ENCODE measurements at places on chromosomes 6 and 20.

- DNase-seq = no peak
Measured at GRCh38 chr6:149170564-149171452, 146.7 kb upstream of the TAB2 start.

- DNase-seq = no peak
Measured at GRCh38 chr20:62248890-62249560, 10.7 kb downstream of the OSBPL2 start.

DNA sequence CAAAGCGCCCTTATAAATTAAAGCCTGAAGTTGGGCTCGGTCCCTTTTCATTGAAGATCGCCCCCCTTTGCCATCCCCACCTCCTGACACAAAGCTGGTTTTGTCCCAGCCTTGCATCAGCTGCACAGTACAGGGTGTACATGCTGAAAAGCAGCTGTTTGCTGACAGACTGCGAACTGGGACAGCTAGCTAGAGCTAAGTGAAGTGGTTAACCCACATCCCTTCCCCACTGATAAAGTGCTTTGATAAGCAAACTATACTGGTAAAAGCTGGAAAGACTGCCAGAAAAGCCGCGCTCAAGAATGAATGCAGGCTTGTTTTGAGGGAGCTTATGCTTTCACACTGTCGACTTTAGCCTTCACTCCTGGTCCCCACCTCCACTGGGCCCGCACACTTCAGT lies 207.3 kb downstream of the GMDS start:
- no peak for DNase-seq

DNA sequence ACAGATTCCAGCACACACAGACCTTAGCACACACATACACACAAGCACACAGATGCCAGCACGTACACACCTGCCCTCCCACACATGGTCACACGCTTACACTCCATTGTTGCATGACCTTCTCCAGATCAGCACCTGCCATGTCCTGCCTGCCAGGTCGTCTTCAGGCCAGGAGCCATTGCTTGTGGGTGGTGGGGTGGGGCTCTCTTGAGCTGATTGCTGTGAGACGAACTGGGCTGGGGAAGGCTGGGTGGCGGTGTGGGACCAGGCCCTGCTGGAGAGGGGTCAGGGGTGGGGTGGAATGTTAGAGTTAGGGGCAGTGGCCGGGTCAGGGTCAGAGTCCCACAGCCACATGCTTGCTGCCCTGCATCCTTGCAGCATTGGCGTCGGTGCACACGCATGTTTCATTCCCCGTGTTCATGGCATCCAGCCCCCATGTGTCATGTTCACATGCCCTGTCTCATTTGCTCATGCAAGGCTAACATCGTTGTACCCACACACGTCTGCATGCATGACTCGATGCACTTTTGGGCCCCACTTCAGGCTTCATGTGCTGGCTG lies 6.5 kb upstream of the NPBWR2 start:
- no peak for DNase-seq

GRCh38 chr20:57399587-57400155 lies 8.5 kb downstream of the RBM38 start:
- no peak for DNase-seq

DNA sequence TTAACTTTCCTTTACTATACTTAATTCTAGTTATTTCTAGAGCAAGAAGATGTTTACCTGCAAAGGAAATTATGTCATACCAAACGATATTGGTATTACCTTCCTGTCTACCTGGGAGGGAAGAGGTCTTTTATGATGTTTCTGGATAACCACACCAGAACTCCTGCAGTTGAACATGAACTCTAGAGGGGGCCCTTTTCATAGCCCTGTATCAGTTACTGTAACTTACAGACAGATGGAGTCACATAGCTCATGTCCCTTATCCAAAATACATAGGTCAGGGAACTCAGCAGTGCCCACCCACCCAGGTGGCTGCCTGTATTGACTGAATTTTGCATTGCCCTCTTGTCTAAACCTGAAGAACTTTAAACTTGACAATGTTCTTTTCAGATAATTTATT lies 35.1 kb upstream of the MYL9 start:
- DNase-seq = no peak

- DNase-seq = no peak
Measured at GRCh38 chr6:136587527-136587926, 37.3 kb upstream of the MAP7 start.

DNA sequence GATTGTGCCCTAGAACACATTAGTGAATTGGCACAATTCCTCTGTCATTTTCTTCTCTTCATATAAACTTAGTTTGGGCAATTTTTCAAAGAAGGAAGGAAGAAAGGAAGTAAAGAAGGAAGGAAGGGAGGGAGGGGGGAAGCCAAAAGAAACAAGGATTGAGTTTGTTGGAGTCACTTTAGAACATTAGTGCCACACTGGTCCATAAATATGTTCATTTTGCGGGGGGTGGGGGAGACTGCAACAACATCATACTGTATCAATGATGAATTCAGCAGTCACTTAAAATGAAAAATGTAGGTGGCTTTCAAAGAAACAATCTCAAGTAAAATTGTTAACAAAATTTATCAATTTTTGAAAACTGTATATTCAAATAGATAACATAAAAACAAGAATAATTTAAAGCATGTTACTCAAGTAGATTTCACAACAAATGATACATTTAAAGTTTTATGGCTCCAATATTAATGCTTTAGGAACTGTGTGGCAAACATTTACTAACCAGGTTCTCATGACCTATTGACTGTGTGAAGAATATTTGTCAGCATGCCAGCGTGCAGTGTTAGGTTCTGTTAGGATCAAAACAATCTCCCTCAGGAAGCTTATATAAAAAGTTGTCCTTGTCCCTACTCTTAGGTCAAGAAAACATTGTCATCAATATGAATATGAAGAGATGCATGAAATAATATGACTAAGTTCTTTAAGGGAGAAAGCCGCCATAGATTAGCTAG lies 208.1 kb upstream of the AGPAT4 start:
- DNase-seq = no peak

GRCh38 chr20:59495894-59496510 lies 108.3 kb upstream of the PHACTR3 start:
- DNase-seq = peak; percentile 82

- no peak for DNase-seq
Measured at GRCh38 chr6:122962000-122962624, 33.9 kb upstream of the CLVS2 start.

DNA sequence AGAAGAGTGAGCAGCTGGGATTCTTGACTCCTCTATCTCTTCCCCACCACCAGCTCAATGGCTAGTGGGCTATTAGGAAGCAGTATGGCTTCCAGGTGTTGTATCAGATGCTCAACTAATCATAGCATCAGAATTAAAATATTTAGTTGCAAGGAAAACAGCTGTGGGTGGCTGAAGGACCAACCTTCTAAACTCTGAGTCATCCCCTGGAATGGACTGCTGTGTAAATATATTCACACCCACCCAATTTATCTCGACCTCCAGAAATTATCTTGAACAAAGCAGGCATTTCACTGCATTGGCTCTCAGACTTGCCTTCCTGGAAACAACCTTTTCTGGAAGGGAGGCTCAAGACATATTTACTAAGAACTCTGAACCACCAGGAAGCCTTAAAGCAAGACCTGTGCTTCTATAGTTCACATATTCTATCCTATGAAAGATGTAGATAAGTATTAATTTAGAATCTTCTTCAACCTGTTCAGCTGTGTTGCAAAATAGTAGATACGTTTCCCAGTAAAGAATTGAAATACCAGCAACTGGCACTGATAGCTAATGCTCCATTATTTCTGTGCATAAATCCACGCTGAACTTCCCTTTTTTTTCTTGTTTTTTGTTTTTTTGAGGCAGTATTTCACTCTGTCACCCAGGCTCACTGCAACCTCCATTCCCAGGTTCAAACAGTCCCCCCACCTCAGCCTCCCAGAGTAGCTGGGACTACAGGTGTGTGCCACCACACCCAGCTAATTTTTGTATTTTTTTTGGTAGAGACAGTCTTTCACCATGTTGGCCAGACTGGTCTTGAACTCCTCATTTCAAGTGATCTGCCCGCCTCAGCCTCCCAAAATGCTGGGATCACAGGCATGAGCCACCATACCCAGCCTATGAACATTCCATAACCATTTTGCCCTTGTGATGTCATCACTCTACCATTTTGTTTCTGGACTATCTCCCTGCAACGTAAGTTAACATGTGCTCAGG lies 56.9 kb upstream of the CD2AP start:
- no peak for DNase-seq

- no peak for DNase-seq
Measured at GRCh38 chr6:63798378-63798777, 162.8 kb downstream of the PHF3 start.

DNA sequence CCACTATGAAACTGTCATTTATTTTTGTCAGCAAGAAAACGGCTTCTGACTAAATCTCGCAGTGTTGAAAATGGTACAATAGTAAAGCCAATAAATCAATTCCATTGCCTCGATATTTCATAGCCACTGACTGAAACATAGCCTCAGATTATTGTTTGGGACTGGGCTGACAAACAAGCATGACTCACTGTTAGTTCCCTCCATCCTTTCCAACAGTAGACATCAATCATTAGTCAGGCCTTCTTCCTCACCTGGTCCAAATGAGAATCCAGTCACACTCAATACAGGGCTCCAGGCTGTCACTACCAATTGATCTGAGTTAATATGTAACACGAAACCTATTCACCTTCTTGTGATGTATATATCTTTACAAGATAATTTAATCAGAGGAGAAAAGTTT lies 66.1 kb downstream of the ADGRB3 start:
- DNase-seq = no peak

DNA sequence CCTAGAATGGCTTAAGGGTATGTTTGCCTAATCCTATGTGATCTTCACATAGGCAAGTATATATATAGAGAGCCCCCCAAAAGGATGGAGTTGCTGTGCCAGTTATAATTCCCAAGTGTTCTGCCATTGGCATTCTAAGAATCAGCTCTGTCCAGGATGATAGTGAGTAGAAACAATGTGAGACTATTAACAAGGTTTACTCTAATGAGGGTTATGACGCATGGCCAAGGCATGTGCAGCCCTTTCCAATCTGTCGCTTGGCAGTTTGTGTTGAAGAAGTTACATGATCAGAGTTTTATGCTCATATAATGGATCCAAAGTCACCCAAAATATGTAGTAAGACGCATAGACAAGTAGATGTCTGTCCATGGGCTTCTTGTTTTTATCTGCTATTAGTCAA lies 33.6 kb downstream of the VGLL2 start:
- DNase-seq = no peak

DNA sequence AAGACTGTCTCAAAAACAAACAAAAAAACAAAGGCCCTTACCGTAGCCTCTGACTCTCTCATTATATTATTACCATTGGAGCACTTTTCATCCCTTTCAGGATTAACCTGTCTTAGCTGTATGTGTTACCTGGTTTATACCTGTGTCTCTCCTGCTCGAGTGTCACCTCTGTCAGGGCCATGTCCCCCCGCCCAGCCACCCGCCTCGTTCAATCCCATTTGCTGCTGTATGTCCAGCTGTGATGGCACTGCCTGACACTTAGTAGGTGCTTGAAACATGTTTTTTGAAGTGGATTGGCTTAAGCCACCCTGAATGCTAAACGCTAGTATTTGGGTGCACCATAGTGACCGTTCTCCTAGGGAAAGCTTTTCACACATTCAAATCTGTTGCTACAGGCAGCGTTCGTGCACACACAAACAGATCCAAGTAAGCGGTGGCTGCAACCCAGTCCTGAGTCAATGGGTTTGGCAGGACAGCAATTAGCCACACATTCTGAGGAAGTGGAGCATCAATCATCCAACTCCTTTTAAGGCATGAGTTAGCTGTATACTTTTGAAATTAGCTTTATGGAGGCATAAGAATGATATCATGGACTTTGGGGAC lies 98.9 kb upstream of the ZNF217 start:
- no peak for DNase-seq

DNA sequence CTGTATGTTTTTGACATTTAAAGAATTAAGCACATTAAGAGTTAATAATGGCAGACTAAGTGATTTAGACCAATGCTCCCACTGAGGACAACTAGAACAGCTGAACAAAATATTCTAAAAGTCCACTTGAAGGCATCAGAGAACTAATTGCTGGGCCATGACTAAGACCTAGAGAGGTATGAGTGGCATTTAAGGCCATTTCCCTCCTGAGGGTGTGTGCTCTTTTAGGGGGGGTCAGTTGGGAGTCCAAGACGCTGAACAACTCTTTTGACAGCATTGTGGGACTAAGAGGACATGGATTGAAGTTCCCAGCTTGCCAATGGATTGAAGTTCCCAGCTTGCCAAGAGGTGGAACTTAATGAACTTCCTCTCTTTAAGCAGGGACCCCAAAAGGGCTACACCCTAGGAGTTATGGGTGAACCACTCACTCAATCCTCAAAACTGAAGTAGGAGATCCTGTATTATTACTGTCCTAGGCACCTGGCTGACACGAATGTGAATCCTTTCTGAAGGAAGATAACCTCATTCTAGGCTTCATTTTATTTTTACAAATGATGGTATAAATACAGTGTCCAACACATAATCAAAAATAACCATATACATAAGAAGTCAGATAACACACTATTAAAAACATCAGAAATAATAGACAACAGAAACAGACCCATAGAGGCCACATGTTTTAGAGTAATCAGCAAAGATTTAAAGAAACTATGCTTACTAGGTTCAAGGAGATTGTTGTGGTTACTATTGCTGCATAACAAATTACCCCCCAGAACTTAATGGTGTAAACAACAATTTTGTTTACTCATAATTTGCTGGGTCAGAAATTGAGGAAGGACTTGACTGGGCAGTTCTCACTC lies 175.1 kb downstream of the VEGFA start:
- no peak for DNase-seq

DNA sequence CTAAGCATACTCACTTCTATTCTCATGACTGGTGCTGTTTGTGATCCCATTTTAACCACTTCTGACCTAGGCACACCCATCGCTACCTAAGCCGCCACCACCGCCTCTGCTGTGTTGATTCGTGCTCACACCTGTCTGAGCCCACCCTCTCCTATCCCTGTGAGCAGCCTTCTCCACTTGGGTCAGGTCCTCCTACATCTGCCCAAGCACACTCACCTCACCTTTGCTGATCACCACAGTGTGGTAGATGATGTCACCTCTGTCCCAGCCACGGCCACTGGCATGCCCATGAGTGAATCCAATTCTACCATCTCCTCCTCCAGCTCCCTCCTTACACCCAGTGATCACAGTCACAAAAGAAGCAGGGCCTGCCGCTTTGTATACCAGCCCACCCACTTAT lies 20.8 kb downstream of the MUC22 start:
- DNase-seq = no peak

GRCh38 chr20:4957187-4957586 lies 44.1 kb downstream of the SLC23A2 start:
- no peak for DNase-seq

DNA sequence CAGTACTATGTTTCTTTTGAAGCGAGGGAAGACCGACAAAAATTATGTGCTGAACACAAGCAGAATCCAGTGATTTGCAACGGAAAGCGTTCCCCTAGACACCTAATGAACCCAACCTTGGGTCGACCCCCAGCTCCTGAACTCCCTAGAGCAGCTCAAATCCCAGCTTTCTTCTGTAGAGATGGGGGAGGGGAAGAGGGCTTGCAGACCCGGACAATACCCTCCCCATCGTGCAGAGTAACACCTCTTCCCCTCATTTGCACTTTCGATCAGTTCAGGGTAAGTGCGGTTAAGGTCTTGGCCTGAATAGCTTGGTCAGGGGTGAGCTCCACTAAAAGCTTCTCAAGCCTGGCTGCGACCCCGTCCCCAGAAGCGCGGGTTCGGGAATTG lies 404 bp downstream of the CEP162 start:
- no peak for DNase-seq

GRCh38 chr20:53282217-53282955 lies 310.2 kb downstream of the TSHZ2 start:
- no peak for DNase-seq
